Activated naive CD4-positive, alpha-beta T cell (primary cell): ENCODE measurements at places on chromosomes 12 and 14.

- no peak for DNase-seq
Measured at GRCh38 chr12:27451036-27451825, 4.7 kb downstream of the SMCO2 start.

DNA sequence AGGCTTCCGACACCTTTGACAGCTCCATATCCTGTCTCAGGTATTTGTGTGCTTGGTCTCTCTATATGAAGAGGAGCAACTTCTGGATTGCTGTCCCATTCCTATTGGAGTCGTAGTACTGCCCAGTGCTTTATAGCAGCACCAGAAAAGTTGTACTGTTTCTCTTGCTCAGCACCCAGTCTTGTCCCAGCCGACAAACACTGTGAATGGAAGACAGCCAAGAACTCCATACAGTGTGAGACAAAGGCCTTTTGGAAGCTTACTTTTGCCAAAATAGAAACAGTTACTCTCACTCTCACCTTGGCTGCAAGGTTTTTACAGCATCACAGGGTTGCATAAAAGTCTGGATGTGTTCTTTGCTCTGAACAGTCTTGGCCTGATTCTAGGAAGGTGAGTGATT, 105.3 kb downstream of the TGFB3 start:
- DNase-seq: no peak

DNA sequence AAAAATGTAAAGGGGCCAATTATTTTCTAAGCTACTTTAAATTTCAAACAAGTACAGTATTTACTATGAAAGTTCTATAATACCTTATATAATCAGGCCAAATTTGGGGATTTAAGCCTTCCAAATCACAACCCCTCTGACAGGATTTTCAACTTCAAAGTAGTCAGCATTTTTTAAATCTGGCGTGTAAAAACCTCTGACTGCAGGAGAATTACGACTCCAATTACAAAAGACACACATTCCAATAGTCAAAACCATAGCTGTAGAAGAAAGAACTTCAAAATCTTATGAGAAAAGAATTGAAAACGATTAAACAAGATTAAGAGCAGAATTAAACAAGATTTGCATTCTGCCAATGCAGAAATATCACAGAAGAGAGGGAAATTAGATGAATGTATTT, 12.7 kb downstream of the OSBPL8 start:
- DNase-seq: no peak

DNA sequence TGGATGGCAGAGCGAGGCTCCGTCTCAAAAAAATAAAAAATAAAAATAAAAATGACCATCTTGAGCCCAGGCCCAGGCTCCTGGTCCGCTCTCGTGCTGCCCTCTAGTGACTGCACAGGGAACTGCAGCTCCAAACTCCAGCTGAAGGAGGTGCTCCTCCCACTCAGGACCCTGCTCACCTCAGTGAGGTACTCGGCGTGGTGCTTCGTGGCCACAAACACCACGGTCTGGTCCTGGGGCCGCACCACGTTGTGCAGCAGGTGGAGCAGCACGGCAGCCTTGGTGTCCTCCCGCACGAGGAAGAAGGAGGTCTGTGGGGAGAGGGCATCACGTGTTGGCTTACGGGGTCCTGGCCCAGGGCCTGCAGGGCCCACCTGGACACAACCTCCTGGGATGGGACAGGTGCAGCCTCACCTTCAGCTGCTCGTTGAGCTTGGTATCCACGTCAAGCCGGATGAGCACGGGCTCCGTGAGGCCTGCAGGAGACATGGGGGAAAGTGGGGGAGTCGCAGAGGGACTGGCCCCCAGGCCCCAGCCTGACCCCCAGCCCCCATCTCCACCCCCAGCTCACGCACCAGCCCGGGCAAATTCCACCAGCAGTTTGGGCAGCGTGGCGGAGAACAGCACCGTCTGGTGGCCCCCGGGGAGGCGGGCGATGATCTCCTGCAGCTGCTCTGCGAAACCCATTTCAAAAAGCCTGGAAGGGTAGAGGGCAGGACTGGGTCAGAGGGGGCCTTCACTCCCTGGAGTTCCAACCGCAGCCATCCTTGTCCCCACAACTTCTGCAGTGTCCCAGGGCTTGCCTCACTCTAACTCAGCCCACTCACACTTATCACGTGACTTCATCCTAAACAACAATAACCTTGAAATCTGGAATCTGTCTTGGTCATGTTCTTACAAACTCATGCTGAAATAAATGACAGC, 10.6 kb downstream of the DDX54 start:
- DNase-seq: peak; percentile 57

GRCh38 chr12:92582893-92583292, 119.9 kb upstream of the PLEKHG7 start:
- no peak for DNase-seq

DNA sequence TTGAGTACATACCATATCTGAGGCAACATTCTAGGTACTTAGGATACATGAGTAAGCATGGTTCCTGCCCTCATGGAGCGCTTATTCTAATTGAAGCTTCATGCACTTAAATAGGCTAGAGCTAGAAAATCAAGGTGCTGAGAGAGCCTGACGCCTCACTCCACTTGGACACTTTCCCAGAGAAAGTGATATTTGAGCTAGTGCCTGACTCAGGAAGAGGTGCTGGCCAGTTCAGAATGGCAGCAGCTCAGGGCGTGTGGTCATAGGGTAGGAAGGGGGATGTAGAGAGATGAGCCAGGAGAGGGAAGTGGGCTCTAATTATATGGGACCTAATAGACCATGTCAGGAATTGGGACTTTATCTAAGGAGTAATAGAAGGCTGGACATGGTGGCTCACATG, 33.3 kb downstream of the TULP3 start:
- DNase-seq: no peak
